ENCODE measurements at places on chromosomes 5 and 9. TPM values are rescaled to one million over a fixed set of nuclear protein-coding genes. Genes with fewer than 3 reads are reported as not detected.

Gene BTNL3
- not detected for polyA plus RNA-seq

Gene EFNA5
- 6.9 TPM for polyA plus RNA-seq

Gene FBP1
- 2.0 TPM for polyA plus RNA-seq

Gene TMEFF1
- polyA plus RNA-seq, result not detected

Gene NPR2
- 13.5 TPM for polyA plus RNA-seq

Gene PTPN3
- 10.7 TPM for polyA plus RNA-seq

Gene DMGDH
- 0.66 TPM for polyA plus RNA-seq

Gene ZNF354C
- polyA plus RNA-seq, result 1.1 TPM

Gene FGF1
- polyA plus RNA-seq, result 5.1 TPM

Gene PCDHA10
- under 0.01 TPM for polyA plus RNA-seq

Gene PHF24
- 0.09 TPM for polyA plus RNA-seq

Gene NUDT12
- polyA plus RNA-seq, result 14.3 TPM

Gene FOXI1
- not detected for polyA plus RNA-seq

Gene MYOT
- polyA plus RNA-seq, result 180 TPM

Gene EIF4E1B
- polyA plus RNA-seq, result not detected

Gene TMEM215
- not detected for polyA plus RNA-seq

Gene CDX1
- 0.13 TPM for polyA plus RNA-seq

Gene SURF6
- polyA plus RNA-seq, result 13.3 TPM

Gene SIGMAR1
- polyA plus RNA-seq, result 23.8 TPM

Gene WWC1
- polyA plus RNA-seq, result 0.80 TPM

Gene SPATA31A3
- polyA plus RNA-seq, result not detected

Gene FRRS1L
- polyA plus RNA-seq, result 0.07 TPM

Gene C8G
- polyA plus RNA-seq, result 2.0 TPM

Gene FABP6
- polyA plus RNA-seq, result 5.9 TPM

Gene KIF4B
- not detected for polyA plus RNA-seq

Gene SHISAL2B
- polyA plus RNA-seq, result not detected

Gene IL5
- polyA plus RNA-seq, result not detected

Gene PCDHGC5
- 0.38 TPM for polyA plus RNA-seq

Gene KIF12
- not detected for polyA plus RNA-seq

Gene MUSK
- 0.04 TPM for polyA plus RNA-seq

Gene IL3
- polyA plus RNA-seq, result not detected

Gene GMCL2
- not detected for polyA plus RNA-seq

Gene GRIA1
- 0.04 TPM for polyA plus RNA-seq

Gene LCN9
- not detected for polyA plus RNA-seq

Gene TTC16
- polyA plus RNA-seq, result 1.4 TPM

Gene TMEM203
- polyA plus RNA-seq, result 39.4 TPM

Gene GABRA6
- not detected for polyA plus RNA-seq

Gene GOLM1
- 3.5 TPM for polyA plus RNA-seq

Gene ATG10
- polyA plus RNA-seq, result 4.8 TPM

Gene WNK2
- polyA plus RNA-seq, result 16.6 TPM

Gene DMRT3
- not detected for polyA plus RNA-seq

Gene PCDHGB3
- 5.1 TPM for polyA plus RNA-seq

Gene ALG2
- 17.7 TPM for polyA plus RNA-seq

Gene GPR150
- 0.15 TPM for polyA plus RNA-seq

Gene DNAI1
- 0.28 TPM for polyA plus RNA-seq

Gene DND1
- 2.0 TPM for polyA plus RNA-seq

Gene EGFLAM
- polyA plus RNA-seq, result 14.8 TPM

Gene SPATA31C1
- polyA plus RNA-seq, result not detected

Gene RGS7BP
- 0.07 TPM for polyA plus RNA-seq
